DMS53 (cell line): ENCODE measurements at places on chromosomes 11 and 22.

- peak; percentile 82 for DNase-seq
These were observed 8.2 kb upstream of the HSPA8 start for GRCh38 chr11:123069908-123070821.

DNA sequence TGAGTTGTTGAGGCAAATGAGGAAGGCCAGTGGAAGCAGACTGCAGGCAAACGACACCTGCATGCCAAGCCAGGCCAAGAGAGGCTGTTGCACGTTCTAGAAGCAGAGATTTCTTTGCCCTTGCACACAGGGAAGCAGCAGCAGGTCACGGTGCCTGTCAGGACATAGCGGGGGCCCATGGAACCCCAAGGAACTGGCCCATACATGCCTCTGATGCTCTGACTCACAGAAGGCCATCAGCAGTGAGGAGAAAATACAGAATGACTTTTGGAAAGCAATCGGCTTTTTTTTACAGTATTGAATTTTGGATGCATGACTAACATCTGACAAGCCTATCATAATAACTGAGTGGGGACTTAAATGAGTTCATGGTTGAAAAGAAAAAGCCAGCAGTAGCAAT is 123.9 kb downstream of the MPPED1 start:
- DNase-seq: no peak

- DNase-seq: peak; percentile 57
These were observed 451.3 kb downstream of the TBC1D22A start for GRCh38 chr22:47213571-47214230.

- no peak for DNase-seq
These were observed 119.1 kb upstream of the CSNK2A3 start for GRCh38 chr11:11472106-11472505.

DNA sequence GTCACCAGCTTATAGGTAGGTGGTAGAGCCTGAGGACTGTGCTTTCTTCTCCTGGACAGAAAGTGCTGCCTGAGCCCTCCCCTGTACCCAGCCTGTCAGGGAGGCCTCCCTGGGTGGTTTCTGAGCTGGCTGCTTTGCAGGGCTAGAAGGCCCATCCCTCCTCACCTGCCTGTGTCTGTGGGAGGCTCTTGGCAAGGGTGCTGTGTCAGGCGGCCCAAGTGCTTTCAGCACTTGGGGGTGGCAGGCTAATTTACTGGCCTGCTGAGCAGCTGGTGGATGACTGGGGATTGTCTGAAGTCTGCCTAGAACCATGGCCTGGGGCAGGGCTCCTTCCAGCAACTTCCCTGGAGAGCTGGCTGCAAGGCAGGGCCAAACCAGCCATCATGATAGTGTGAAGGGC is 139.0 kb upstream of the NAV2 start:
- DNase-seq: no peak
